ENCODE measurements at places on chromosomes 7 and 10.
A peak's percentile ranks its signal among the peaks of the same experiment; 100 is the strongest.

- no peak for DNase-seq
Measured at GRCh38 chr7:152643979-152644559, 31.9 kb downstream of the XRCC2 start.

GRCh38 chr7:13560441-13560840, 429.0 kb downstream of the ETV1 start:
- no peak for DNase-seq

GRCh38 chr7:7810826-7811225, 92.4 kb upstream of the RPA3 start:
- DNase-seq, result no peak

DNA sequence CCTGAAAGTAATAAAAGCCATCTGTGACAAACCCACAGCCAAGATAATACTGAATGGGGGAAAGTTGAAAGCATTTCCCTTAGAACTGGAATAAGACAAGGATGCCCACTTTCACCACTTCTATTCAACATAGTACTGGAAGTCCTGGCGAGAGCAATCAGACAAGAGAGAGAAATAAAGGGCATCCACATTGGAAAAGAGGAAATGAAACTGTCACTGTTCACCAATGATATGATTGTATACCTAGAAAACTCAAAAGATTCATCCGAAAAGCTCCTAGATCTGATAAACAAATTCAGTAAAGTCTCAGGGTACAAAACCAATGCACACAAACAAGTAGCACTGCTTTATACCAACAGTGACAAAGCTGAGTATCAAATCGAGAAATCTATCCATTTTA, 581.7 kb upstream of the TEX47 start:
- no peak for DNase-seq

GRCh38 chr10:122636953-122637352, 62.7 kb downstream of the C10orf120 start:
- no peak for DNase-seq

DNA sequence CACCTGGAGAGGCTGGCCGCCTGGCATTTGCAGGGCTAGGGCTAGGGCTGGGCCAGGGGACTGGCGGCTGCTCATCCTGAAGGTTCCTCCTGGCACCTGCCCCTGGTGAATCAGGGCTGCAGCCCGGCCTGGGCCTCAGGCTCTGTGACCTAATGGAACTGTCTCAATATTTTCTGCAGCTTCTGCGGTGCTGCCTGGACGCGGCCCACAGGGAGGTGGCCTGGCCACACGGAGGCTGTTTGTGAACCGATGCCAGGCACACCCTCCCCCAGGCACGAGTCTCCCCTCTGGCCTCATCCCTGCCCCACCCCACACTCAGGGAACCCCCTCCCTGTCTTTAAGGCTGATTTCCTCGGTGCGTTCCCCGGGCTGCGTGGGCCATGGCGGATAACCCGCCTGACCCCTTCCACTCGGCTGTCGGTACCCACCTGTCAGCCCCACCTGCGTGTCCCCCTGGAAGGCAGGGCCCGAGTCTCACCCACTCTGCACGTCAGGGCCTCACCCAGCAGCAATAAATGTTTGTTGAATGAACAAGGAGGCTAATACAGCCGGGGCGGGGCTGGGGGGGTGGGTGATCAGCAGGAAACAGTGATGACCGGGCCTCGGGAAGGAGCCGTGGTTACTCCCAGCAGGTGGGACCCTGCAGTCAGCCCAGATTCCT, 54.5 kb upstream of the DNAJB6 start:
- DNase-seq, result no peak

DNA sequence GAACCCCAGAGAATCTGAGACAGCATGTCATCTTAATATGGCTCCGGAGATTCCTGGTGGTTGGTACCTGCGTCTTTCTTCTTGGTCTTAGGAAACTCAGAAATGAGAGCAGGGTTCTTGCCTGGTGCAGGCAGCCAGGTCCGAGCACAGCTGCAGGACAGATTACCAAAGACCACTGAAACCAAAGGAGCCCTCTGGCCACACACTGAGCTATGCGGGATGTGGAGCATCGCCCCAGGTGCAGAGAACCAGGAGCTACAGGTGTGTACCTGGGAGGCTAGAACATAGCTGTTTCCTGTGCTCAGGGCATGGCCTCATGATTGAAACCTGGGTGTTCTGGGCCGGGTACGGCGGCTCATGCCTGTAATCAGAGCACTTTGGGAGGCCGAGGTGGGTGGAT, 635.4 kb downstream of the CALN1 start:
- no peak for DNase-seq

DNA sequence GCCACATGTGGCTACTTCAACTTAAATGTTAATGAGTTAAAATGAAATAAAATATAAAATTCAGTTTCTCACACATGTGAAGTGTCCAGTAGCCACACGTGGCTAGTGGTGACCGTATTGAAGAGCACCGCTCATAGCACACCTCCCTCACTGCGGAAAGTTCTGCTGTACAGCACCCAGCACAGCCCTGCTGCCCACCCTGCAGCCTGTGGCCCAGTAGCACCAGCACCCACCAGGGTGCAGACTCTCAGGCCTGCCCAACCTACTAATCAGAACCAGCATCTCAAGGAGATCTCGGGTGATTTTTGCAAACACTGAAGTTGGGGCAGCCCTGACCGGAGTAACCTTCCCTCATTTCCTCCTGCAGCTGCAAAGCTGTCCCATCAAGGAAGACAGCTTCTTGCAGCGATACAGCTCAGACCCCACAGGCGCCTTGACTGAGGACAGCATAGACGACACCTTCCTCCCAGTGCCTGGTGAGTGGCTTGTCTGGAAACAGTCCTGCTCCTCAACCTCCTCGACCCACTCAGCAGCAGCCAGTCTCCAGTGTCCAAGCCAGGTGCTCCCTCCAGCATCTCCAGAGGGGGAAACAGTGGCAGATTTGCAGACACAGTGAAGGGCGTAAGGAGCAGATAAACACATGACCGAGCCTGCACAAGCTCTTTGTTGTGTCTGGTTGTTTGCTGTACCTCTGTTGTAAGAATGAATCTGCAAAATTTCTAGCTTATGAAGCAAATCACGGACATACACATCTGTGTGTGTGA, 162.8 kb upstream of the LANCL2 start:
- DNase-seq, result no peak

DNA sequence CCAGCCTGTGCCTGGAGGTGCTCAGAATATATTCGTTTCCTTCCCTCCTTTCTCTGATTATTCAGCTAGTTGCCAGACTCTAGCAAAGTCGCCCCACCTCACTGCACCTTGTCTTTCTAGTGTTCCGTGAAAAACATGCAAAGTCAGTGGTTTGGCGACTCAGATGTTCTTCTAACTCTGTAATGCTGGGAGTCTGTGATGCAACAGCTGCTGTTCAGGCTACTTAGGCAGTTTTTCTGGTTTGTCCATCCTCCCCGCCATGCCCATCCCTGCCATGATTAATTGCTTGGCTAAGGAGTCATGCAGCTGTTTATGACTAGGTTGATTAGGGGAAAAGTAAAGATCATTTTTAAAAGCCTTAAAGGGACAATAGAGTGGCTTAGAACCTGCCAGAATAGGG, 99.4 kb downstream of the MTPN start:
- peak; percentile 37 for DNase-seq

- DNase-seq, result no peak
Measured at GRCh38 chr7:47056731-47057130, 525.2 kb downstream of the TNS3 start.

- DNase-seq, result no peak
Measured at GRCh38 chr7:138903859-138904435, 77.2 kb downstream of the KIAA1549 start.

GRCh38 chr10:866577-866941, 64.9 kb downstream of the LARP4B start:
- DNase-seq, result no peak

- DNase-seq, result no peak
Measured at GRCh38 chr10:124210263-124210662, 116.9 kb upstream of the CHST15 start.

DNA sequence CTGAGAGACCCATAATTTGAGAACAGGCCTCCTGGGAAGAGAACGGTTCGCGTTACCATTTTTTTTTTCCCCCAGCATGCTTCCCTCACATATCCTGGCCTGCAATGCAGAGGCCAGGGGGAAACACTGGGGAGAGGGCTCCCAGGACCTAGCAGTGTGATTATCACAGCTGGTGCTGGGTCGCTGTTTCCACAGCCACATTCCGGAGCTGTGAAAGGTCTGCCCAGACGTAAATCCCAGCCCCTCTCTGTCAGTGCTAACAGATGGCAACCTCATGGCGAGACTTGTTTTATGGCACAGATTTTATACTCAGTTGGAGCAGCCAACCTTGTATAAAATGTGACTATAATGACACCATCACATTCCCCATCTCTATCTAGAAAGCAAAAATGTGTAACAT, 150.5 kb downstream of the PLXDC2 start:
- DNase-seq, result peak; percentile 65

DNA sequence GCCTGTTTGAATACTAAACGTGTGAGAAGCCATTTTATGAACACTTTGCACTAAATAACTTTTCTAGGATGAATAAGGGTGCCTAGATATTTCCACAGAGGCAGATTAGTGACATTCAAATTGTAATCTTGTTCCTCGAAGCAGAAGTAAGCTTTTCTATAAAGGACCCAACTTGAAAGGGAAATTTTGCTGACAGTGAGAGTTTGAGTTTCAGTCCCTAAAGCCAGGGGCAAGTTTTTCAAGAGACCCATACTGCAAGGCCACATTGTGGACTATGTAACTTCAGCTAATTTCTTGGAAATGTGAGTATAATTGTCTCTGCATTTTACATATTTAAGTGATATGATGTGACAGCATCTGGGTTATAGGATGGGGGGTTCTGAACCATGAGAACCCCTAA, 387.2 kb upstream of the ETV1 start:
- no peak for DNase-seq

Measured in right hindlimb (tissue), 1 donor.